ENCODE measurements at places on chromosomes 3 and 15. TPM values are rescaled to one million over a fixed set of nuclear protein-coding genes. Genes with fewer than 3 reads are reported as not detected.

CSPG4 gene
- 42.1 TPM for total RNA-seq

MESP1 gene
- total RNA-seq, result 0.17 TPM

HHLA2 gene
- 0.09 TPM for total RNA-seq

PPM1L gene
- 0.69 TPM for total RNA-seq

WDR93 gene
- total RNA-seq, result 0.16 TPM

SHC4 gene
- 4.2 TPM for total RNA-seq

RASL12 gene
- 31.7 TPM for total RNA-seq

HESX1 gene
- 0.79 TPM for total RNA-seq

EPHB3 gene
- 15.5 TPM for total RNA-seq

TMOD2 gene
- 5.2 TPM for total RNA-seq
